ENCODE measurements at places on chromosomes 1 and 21.

DNA sequence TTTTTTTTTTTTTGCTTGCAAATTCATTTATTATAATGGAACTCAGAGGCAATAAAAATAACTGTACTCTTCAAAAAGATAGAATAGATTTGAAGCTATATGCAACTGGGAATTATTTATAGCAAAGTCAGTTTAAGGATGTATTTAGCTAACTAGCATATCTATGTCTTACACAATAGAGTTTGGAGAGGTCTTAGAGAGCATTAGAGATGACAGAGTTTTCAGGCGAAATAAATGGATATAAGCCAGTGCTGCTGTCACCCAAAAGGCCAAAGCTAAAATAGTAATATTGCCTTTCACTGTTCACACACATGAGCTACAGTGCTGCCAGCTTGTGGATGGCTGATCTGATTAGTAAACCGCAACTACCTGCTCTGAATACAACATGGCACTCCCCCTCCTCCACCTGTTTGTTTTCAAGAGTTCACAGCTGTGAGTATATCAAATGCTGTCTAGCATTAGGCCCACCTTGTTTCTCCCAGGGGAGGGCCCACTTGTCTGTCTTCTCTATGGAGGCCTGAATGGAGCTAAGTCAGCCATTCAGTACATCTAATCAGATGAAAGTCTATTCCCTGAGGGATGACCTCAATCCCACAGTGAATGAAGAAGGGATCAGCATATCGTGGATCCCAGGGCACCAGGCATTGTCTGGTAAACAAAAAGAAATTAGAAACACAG, 25.2 kb upstream of the SSX2IP start:
- no peak overlapping the region for H3K4me3 ChIP-seq
- H3K4me1 ChIP-seq, result no peaks in the 10 kb centered on the region
- H3K27me3 ChIP-seq, result no peaks in the 10 kb centered on the region
- no peak for DNase-seq

- H3K4me1 ChIP-seq, result peaks cover 10% of the 10 kb centered on the region
- no peak overlapping the region for H3K27ac ChIP-seq
- H3K36me3 ChIP-seq, result no peaks in the 10 kb centered on the region
- H3K4me3 ChIP-seq, result no peak overlapping the region
- no peaks in the 10 kb centered on the region for H3K27me3 ChIP-seq
These were observed 200.2 kb downstream of the ST6GALNAC3 start for GRCh38 chr1:76274718-76275117.

GRCh38 chr1:1032424-1032823, 12.5 kb downstream of the AGRN start:
- H3K36me3 ChIP-seq, result no peaks in the 10 kb centered on the region
- no peaks in the 10 kb centered on the region for H3K4me1 ChIP-seq
- DNase-seq, result no peak
- no peaks in the 10 kb centered on the region for H3K27me3 ChIP-seq
- no peak overlapping the region for H3K27ac ChIP-seq

DNA sequence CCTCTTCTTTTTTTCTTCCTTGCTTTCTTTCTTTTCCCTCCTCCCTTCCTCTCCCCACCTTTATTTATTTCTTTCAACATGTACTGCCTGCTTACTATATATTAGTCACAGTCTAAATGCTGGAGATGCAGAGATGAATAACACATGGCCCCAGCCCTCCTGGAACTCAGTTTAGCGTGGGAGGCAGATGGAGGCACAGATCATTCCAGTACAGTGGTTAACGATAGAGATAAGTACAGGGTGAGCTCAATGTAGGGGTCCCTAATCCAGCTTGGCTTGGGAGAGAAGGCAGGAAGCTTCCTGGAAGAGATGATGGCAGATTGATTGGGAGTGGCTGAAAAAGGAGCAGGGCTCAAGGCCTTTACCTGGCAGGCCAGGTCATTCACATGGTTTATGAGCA, 55.6 kb upstream of the PPP2R5A start:
- H3K4me1 ChIP-seq, result peaks cover 23% of the 10 kb centered on the region
- no peak overlapping the region for H3K4me3 ChIP-seq
- no peaks in the 10 kb centered on the region for H3K36me3 ChIP-seq
- H3K27ac ChIP-seq, result no peak overlapping the region
- DNase-seq, result no peak
- H3K27me3 ChIP-seq, result no peaks in the 10 kb centered on the region

GRCh38 chr1:6667139-6667538, 34.5 kb downstream of the DNAJC11 start:
- H3K27ac ChIP-seq, result no peak overlapping the region
- no peak overlapping the region for H3K4me3 ChIP-seq
- no peaks in the 10 kb centered on the region for H3K4me1 ChIP-seq
- no peaks in the 10 kb centered on the region for H3K27me3 ChIP-seq
- DNase-seq, result no peak
- peaks cover 8% of the 10 kb centered on the region for H3K36me3 ChIP-seq

DNA sequence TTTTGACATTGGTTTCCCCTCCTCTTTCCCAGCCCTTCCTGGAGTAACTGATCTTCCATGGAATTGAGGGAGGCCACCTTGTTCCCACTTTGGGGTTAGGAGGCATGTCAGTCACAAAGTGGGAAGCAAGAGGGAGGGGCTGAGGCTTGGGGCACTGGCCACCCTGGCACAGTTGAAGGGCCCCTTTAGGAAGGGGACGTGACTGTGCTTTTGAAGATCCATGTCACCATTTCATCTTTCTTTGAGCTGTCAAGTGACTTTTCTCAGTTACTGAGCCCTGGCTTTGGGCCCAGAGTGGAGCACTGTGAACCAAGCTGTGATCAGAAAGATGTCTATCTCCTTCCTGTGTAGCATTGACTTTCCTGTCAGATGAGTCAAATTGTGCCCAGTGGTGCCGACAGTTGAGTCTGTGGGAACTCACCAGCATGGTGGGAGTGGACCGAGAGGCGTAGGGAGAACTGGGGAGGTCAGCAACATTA, 38.5 kb upstream of the TDRD10 start:
- peak; percentile 76 for DNase-seq
- H3K36me3 ChIP-seq, result peaks cover 12% of the 10 kb centered on the region
- H3K27me3 ChIP-seq, result no peaks in the 10 kb centered on the region
- peaks cover 78% of the 10 kb centered on the region for H3K4me1 ChIP-seq
- H3K27ac ChIP-seq, result peak overlapping the region; percentile 78

- no peaks in the 10 kb centered on the region for H3K4me1 ChIP-seq
- no peaks in the 10 kb centered on the region for H3K27me3 ChIP-seq
- DNase-seq, result no peak
- no peak overlapping the region for H3K4me3 ChIP-seq
- H3K27ac ChIP-seq, result no peak overlapping the region
These were observed 11.3 kb downstream of the AUNIP start for GRCh38 chr1:25847929-25848328.

- no peaks in the 10 kb centered on the region for H3K27me3 ChIP-seq
- H3K4me3 ChIP-seq, result no peak overlapping the region
- H3K36me3 ChIP-seq, result peaks cover 20% of the 10 kb centered on the region
- H3K4me1 ChIP-seq, result peaks cover 61% of the 10 kb centered on the region
- no peak for DNase-seq
These were observed 83.0 kb downstream of the MAN1C1 start for GRCh38 chr1:25699500-25700143.

DNA sequence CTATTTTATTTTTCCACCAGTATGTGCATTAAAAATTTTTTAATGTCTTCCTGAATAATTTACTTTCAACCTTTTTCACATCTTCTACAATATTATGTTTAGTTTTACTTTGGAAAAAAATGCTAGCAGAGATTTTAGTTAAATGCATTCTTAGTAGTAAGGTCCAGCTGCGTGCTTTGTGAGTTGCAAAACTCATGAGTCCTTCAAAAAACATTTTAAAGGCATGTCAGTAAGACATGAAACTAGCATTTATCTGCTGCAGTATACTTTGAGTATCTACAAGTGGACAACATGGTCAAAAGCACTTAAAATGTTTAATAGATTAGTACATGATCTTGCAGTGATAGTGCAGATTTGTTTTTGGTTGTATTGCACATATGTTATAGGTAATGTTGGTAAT, 139.0 kb downstream of the HS2ST1 start:
- no peaks in the 10 kb centered on the region for H3K4me1 ChIP-seq
- H3K4me3 ChIP-seq, result no peak overlapping the region
- no peak for DNase-seq
- no peaks in the 10 kb centered on the region for H3K27me3 ChIP-seq
- H3K36me3 ChIP-seq, result no peaks in the 10 kb centered on the region

GRCh38 chr1:86155807-86156565, 586 bp downstream of the COL24A1 start:
- H3K27me3 ChIP-seq, result no peaks in the 10 kb centered on the region
- DNase-seq, result no peak
- H3K36me3 ChIP-seq, result no peaks in the 10 kb centered on the region
- no peak overlapping the region for H3K27ac ChIP-seq

- no peak overlapping the region for H3K27ac ChIP-seq
- no peaks in the 10 kb centered on the region for H3K36me3 ChIP-seq
- H3K4me3 ChIP-seq, result no peak overlapping the region
- no peaks in the 10 kb centered on the region for H3K27me3 ChIP-seq
These were observed 31.9 kb upstream of the FHAD1 start for GRCh38 chr1:15215116-15215515.

DNA sequence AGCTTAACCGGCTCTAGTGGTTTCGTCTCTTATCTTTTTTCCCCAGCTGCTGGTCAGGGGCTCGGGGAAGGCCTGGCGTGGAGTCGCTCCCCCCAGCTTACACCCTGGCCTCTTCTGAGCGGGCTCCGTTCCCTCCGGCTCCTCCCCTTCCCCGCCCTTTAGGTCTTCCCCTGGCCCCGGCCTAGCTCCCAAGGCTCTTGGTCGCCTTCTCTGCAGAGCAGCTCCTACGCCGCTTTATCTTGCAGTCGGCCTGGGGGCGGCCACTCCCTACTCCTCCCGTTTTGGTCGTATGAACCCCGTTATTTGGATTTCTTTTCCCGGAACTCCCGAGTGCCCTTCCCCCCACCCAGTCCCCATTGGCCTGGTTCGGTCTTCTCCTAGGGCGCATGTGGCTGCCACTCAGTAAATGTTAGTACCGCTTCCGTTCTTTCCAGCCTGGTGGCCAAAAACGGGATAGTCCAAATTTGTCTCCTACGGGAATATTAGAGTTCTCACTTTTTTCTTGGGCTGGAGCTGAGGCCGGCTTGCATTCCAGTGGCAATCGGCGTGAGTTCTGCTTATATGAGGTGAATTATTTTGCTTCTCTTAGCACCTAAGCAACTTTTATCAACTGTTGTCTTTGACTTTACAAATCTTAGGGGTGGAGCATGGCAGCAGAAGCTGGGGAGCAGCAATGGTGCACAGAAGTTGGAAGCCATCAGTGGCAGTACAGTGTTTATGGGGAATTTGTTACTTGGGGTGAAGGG, 467 bp downstream of the THRAP3 start:
- peak overlapping the region; percentile 69 for H3K4me3 ChIP-seq
- peak overlapping the region; percentile 98 for H3K27ac ChIP-seq
- peaks cover 27% of the 10 kb centered on the region for H3K4me1 ChIP-seq

DNA sequence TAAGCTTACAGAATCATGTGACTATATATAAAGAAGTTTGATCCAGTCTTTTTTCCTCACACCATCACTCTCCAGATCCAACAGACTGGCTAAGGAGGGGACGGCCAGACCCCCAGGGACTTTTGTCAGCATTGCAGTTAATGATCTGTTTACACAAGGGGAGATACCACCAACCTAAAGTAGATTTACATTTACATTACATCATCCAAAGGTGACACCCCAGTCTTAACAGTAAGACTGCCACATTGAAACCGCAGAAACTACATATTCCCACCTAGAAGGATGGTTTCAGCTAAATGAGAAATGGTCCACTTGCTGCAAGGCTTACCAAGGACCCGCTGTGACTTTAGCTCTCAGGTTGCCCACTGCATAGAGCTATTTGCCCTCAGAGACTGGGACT, 3.4 kb downstream of the RCAN1 start:
- peaks cover 4% of the 10 kb centered on the region for H3K4me1 ChIP-seq
- DNase-seq, result no peak
- no peaks in the 10 kb centered on the region for H3K27me3 ChIP-seq
- H3K4me3 ChIP-seq, result no peak overlapping the region

DNA sequence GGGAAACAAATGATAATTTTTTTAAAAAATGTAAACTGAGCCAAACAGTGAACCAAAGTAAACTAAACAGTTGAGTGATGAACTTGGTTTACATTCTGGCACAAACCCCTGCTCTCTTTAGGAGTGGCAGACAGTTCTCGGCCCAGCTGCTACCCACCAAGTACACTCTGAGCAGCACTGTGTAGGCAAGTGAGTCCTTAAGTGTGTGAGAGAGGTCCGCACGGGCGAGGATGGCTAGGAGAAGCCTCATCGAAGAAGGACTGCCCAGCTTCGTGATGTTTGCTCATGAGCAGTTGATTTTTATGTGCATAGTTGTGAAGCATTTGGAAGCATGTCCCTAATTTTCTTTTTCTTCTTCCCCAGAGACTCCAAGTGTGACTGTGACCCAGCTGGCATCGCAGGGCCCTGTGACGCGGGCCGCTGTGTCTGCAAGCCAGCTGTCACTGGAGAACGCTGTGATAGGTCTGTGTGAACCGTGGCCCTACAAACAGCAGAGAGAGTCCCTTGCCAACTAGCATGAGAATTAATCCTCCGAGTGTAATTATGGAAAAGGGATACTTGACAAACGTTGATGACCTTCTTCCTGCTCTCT, 32.1 kb downstream of the LAMC2 start:
- H3K4me3 ChIP-seq, result no peak overlapping the region
- no peak overlapping the region for H3K27ac ChIP-seq
- no peaks in the 10 kb centered on the region for H3K27me3 ChIP-seq
- peaks cover 21% of the 10 kb centered on the region for H3K4me1 ChIP-seq
- H3K36me3 ChIP-seq, result no peaks in the 10 kb centered on the region
